ENCODE measurements at places on chromosomes 16 and 17.

- no peak for DNase-seq
Measured at GRCh38 chr17:4886830-4887229, 12.5 kb upstream of the C17orf107 start.

DNA sequence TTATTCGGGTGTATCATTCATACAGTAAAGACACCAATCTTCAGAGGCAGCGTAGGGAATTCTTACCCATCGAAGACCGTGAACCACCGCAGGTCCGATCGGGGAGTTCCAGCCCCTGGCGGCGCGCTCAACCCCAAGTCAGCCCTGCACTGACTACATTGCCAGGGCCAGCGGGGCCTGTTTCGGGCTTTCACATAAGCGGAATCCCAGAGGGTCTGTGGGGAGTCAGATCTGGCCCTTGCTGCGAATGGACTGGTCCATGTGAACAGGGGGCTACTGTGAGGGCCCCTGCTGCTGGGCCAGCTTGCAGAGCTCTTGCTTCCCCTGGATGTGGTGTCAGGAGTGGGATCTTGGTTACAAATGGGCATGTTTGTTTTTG, 7.6 kb downstream of the PDE6G start:
- no peak for DNase-seq

GRCh38 chr17:4622375-4622774, 19.1 kb downstream of the ALOX15 start:
- DNase-seq: no peak

DNA sequence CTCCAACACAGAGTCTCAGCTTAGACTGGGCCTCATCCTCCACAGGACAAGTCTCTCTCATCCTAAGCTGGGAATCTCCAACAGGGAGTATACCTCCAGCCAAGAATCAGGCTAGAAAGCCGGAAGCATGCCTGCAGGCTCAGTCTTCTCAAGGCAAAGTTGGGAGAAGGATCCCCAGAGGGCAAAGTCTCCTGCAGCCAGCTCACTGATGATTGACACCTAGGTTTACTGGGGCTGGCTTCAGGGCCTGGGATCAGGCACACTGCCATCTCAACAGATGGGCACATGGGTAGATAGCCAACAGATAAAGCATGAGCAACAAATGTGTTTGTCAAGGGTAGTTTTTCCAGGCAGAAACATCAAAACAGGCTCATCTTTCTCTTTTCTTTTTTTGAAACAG, 56.1 kb upstream of the TOX3 start:
- no peak for DNase-seq

Data from stimulated activated CD4-positive, alpha-beta T cell treated with anti-CD3 and anti-CD28 coated beads, Interleukin-12 subunit alpha, Interleukin-12 subunit beta, amount 100 ng/mL, for 24 hours (primary cell).